CD4-positive, alpha-beta T cell treated with Interleukin-6 at 100 ng/mL for 8 hours (primary cell): ENCODE measurements at places on chromosomes 2 and 18.

- DNase-seq: no peak
Measured at GRCh38 chr2:16208921-16209320, 268.6 kb downstream of the MYCN start.

GRCh38 chr2:239355724-239356123 is 45.1 kb downstream of the HDAC4 start:
- no peak for DNase-seq

DNA sequence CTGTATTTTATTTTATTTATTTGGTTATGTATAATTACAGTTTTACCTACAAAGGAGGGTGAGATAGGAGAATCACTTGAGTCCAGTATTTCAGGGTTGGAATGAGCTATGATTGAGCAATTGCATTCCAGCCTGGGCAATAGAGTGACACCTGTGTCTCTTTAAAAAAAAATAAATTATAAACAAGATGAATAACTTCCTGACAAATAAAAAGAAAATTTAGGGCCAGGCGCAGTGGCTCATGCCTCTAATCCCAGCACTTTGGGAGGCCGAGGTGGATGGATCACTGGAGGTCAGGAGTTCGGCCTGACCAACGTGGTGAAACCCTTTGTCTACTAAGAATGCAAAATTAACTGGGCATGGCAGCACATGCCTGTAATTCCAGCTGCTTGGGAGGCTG is 17.3 kb downstream of the MTA3 start:
- no peak for DNase-seq

DNA sequence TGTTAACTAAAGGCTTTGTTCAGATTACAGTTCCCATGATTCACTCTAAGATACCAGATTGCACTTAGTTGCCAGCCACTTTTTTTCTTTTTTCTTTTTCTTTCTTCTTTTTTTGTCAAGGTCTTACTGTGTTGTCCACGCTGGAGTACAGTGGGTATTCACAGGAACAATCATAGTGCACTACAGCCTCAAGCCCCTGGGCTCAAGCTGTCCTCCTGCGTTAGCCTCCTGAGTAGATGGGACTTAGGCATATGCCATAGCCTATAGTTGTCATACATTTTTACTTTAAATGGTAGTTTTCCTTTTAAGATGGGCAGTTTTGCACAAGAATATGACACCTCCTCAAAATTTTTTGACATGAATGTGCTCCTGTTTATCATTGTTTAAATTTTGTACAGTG is 2.1 kb downstream of the UGP2 start:
- DNase-seq: no peak

DNA sequence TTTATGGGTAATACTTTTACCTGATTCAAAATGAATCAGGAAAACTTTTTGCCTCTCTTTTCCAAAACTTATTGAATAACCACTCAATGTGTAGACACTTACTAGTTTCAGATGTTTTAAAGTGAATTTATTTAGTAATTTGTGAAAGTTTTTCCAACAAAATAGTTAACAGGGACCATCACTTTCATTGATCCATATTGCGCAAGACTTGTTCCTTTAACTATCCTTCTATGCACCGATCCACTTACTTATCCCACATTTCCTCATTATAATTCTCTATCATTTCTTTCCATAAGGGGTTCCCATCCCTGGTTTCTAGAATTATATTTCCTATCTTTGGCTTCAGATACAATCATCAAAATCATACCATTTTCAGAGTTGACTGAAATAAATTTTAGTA is 48.3 kb downstream of the CDH19 start:
- no peak for DNase-seq

- DNase-seq: peak; percentile 18
Measured at GRCh38 chr2:28390746-28391563, 1.7 kb upstream of the FOSL2 start.

DNA sequence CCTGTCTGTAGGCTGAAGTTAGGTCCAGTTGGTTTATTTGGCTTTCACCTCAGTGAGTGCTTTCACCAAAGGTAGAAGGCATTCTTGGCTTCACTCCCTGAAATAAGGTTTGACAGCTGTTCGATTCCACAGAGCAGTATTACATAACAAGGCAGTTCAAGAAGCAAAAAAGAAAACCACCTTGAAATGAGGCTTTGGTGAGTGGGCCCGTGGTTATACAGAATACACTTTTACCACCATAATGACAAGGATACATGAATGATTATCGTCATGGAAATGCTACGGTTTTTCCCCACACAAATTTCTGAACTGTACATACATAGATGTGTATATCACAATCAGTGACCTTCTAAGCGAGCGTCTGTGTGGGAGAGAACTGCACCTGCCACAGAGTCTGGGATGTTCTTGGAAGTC is 80.0 kb upstream of the CHRNA1 start:
- DNase-seq: no peak

DNA sequence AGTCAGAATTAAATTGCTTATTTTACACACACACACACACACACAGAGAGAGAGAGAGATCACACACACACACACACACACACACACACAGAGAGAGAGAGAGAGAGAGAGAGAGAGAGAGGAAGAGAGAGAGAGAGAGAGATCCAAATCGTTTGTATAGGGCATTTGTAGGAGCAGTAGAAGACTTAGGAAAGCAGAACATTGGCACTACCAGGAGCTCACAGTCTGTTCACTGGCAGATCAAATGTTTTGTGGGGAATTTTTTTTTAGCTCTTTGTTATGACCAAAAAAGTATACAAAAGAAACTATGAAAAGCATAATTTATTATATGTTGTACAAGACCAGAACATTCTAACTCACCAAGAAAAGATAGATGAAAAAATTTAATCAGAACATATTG is 81.8 kb downstream of the MBD5 start:
- DNase-seq: no peak
